Smooth muscle cell of the umbilical artery (primary cell): ENCODE measurements at places on chromosomes 2 and 18. TPM values are rescaled to one million over a fixed set of nuclear protein-coding genes. Genes with fewer than 3 reads are reported as not detected.

The CDH2 gene
- 523 and 677 TPM in 2 replicates for total RNA-seq

The EVX2 gene
- not detected in 2 replicates for total RNA-seq

The MXD1 gene
- 6.5 and 8.9 TPM in 2 replicates for total RNA-seq

The TMEM182 gene
- total RNA-seq = 4.5 and 5.3 TPM in 2 replicates

The ABCG8 gene
- total RNA-seq = not detected in 2 replicates

The GPR35 gene
- total RNA-seq = 0.30 and 1.3 TPM in 2 replicates

The AP1S3 gene
- 8.0 and 12.6 TPM in 2 replicates for total RNA-seq

The CNTNAP5 gene
- not detected in 2 replicates for total RNA-seq

The PDE1A gene
- 0.32 and 0.89 TPM in 2 replicates for total RNA-seq

The ITGA4 gene
- total RNA-seq = 151 and 266 TPM in 2 replicates

The XIRP2 gene
- under 0.01 TPM in 2 replicates for total RNA-seq

The CCDC178 gene
- not detected in 2 replicates for total RNA-seq

The PFN4 gene
- total RNA-seq = 0.30 and 0.42 TPM in 2 replicates

The FOXI3 gene
- not detected in 2 replicates for total RNA-seq

The SLC19A3 gene
- total RNA-seq = 0.18 and 2.4 TPM in 2 replicates

The TMEM178A gene
- 0.30 and 0.92 TPM in 2 replicates for total RNA-seq

The CRYGD gene
- total RNA-seq = not detected in 2 replicates

The FASTKD2 gene
- total RNA-seq = 48.1 and 66.1 TPM in 2 replicates

The ESPNL gene
- 1.5 and 1.9 TPM in 2 replicates for total RNA-seq

The CGREF1 gene
- 10.4 and 13.2 TPM in 2 replicates for total RNA-seq

The CFAP210 gene
- not detected in 2 replicates for total RNA-seq
